ENCODE measurements at places on chromosomes 7 and 10.
A peak's percentile ranks its signal among the peaks of the same experiment; 100 is the strongest.

- no peak for DNase-seq
Measured at GRCh38 chr10:48608976-48609375, 4.1 kb upstream of the ARHGAP22 start.

DNA sequence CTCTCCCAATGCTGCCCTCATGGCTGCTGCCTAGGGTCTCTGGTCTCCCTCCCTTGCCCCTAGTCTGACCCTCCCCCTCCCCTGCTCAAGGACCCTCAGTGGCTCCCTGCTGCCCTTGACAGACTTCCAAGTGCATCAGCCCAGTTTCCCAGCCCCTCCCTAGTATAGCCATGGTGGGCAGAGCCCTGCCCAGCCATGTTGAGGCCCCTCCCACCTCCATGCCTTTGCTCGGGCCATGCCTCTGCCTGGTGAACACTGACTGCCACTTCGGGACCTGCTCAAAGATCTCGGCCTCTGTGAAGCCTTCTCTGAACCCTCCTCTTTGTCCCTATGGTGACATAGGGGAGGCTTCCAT is 73.2 kb downstream of the MYL10 start:
- no peak for DNase-seq

DNA sequence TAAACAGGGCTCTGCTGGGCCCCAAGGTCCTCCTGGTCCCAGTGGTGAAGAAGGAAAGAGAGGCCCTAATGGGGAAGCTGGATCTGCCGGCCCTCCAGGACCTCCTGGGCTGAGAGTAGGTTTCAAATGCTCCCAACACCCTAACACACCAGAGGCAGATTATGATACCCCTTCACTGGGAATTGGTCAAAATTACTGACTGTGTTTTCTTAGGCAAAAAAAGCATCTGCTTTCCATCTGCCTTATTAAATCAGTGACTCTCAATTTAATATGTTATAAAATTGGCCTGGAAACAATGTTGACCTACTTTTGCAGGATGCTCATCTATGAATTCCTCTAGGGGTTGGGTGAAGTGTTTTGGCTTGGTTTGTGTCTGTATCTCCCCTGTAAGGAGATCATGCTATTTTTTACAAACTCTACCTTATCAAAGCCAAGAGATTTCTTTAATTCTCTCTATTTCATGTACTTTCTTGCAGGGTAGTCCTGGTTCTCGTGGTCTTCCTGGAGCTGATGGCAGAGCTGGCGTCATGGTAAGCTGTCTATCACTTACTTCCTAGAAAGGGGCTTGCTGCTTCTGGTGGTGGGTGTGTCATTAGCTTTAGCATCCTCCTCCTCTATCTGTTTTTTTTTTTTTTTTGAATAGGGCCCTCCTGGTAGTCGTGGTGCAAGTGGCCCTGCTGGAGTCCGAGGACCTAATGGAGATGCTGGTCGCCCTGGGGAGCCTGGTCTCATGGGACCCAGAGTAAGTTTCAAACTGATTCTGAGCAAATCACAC is 15.9 kb downstream of the COL1A2 start:
- no peak for DNase-seq

DNA sequence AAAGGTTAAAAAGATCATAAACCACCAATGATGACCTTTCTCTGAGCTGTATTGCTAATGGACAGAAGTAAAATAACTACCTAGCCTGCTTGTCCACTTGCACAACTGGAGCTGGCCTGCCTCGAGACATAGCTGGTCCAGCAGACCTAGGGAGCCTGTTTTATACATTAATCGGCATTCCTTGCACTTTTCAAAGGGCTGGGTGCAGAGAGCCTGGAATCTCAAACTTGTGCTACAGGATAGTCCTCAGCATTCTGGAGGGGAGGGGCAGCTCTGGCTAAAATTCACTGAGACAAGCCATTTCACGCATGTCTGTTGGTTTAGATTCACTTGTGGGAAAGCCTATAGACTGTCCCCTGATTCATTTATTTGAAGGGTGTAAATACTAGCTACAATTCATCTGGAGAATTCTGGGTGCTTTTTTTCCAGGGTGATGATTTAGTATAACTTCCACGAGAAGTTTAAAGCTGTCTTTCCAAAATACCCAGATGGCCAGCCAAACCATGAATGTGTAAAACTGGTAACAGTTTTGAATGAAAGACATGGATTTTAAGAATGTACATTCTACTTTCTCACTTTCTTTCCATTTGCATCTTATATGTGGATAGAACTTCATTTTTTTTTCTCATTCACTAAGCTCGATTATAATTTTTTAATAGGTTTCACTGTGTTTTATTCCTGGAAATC is 389.4 kb downstream of the KCNMA1 start:
- DNase-seq = no peak

- DNase-seq = no peak
Measured at GRCh38 chr10:120806081-120806480, 45.1 kb upstream of the WDR11 start.

DNA sequence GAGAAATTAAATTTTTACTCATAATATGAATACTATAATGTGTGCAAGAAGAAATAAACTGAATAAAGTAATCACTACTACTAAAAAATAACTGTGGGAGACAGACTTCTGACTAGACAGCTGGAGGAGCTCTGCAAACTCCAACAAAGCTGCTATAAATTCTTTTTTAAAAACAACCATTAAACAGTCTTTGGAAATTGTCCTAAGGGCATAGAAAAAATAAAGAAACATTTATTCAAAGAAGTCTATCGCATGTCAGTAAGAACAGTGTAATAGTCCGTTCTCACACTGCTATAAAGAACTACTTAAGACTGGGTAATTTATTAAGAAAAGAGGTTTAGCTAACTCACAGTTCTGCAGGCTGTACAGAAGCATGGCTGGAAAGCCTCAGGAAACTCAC is 56.0 kb downstream of the ZPBP start:
- no peak for DNase-seq

DNA sequence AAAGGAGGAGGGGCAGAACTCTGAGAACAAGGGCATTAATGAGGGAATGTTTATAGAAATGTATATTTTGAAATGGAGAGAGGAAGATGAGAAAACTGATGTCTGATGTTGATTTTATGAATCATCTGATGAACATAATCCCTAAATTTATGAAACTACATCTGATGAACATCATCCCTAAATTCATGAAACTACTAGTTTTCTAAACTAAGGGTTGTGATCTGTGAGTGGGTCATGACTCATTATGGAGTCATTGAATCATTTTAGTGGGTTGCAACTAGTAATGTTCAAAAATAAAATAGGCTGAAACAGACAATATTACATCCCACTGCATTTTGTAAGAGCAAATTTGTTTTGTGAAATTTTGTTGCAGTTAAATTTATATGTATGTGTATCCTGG is 442.6 kb upstream of the TEX47 start:
- DNase-seq = no peak

- DNase-seq = no peak
Measured at GRCh38 chr7:140945940-140946339, 21.2 kb upstream of the BRAF start.

GRCh38 chr7:29194206-29194593 is 375 bp upstream of the CHN2 start:
- DNase-seq = no peak

- DNase-seq = no peak
Measured at GRCh38 chr7:6271060-6271658, 1.3 kb downstream of the CYTH3 start.

DNA sequence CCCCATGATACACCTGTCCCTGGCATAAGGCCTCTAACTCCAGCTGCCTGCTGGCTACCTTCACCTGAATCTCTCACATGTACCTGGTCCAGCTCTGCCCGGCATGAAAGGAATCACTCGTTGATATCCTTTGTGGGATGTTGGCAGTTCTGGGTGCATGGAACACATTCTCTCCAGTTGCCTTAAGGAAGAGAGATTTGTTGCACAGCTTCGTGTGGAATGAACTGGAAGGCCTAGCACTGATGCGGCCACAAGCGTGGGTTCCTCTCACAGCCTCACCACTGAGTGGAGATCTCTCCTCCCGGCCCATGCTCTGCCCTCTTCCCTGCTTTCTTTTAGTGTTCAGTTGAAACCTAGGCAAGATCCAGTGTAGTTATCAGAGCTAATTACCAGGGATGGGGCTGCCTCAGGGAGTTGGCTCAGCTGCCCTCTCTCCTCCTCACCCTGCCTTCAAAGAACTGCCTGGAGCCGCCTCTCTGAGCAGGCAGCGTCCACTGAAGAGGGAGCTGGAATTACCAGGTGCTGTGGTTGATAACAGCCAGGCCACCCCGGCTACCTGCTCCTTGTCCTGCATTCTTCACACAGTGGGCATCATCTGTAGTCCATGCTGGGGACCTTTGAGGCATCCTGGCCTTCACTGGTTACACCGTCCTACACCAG is 194.3 kb downstream of the CCDC3 start:
- peak; percentile 17 for DNase-seq

- DNase-seq = no peak
Measured at GRCh38 chr10:33129141-33129995, 171.3 kb upstream of the ITGB1 start.

DNA sequence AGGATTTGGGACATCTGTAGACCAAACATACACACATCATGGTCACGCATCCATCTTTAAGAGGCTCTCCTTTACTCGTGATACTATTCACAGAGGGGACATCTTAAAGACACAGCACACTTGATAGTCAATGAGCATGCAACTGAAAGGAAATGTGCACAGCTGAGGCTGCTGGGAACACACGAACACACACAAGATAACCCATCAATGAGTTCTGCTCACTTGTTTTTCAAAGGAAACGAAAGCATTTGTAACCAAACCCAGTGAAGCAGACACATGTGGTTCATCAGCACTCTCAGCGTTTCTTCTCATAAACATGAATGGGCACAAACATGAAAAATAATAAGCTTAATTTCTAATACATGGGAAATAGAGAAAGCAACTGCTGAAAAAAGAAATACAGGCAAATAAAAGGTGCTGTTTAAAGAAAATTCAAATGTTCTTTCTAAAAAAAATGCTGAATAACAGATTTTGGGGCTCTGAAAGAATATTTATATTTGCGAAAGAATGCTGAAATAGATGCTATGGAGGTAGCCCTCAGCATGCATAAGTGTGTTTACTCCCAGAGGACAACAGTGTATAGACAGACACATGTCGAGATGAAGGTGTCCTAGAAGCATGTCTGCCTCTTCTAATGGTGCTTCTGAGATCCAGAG is 59.7 kb upstream of the LAMB4 start:
- DNase-seq = no peak

GRCh38 chr10:68153473-68154210 is 44.4 kb downstream of the MYPN start:
- no peak for DNase-seq

GRCh38 chr7:92794391-92794790 is 42.0 kb downstream of the CDK6 start:
- DNase-seq = no peak

GRCh38 chr7:2024567-2024918 is 208.2 kb downstream of the MAD1L1 start:
- no peak for DNase-seq

DNA sequence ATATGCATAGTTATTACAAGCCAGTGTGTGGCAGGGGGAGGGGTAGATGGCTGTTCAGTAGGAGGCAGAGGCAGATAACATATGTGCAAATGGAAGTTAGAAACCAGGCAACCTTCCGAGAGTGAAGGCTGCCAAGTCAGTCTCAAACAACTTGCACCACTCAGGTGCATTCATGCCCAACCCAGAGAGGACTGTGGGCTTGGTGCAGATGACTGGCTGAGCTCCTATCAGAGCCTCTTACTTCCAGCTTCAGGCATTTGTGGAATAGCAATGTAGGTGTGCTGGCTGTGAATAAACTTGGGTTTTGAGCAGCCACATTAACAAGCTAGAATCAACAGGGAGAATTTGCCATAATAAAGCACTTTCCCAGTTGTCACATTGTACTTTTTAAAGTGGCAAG is 789.8 kb downstream of the PHTF2 start:
- no peak for DNase-seq

GRCh38 chr10:95321554-95322301 is 30.9 kb upstream of the PDLIM1 start:
- no peak for DNase-seq

GRCh38 chr7:131321656-131322055 is 6.0 kb upstream of the MKLN1 start:
- DNase-seq = no peak

GRCh38 chr10:4070184-4070583 is 285.2 kb upstream of the KLF6 start:
- DNase-seq = no peak

DNA sequence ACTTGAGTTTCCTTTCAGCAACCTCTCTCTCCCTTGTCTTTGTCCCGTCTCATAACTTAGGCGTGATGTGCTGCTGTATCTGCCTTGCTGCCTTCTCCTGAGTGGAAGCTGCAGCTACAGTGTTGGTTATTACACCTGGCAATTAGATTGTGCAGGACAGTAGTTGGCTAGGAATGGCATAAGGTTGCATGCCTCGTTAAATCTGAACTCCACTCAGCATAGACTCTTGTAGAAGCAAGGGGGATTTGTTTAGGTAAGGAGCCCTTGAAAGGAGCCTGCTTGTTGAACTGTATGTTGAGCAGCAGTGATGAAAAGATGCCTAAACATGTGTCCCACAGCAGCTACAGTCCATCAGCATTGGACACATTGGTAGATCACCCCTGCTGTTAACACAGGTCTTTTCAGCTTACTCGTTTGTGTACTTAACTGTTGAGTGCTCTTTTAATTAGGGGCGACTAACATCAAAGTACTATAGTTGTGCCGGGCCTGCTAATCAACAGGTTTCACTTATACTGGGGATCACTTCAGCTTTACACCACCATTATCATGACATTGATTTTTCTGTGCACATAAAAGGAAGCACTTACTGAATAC is 225.0 kb downstream of the AUTS2 start:
- DNase-seq = peak; percentile 91

GRCh38 chr10:53638006-53638405 is 865.4 kb upstream of the MBL2 start:
- DNase-seq = no peak

DNA sequence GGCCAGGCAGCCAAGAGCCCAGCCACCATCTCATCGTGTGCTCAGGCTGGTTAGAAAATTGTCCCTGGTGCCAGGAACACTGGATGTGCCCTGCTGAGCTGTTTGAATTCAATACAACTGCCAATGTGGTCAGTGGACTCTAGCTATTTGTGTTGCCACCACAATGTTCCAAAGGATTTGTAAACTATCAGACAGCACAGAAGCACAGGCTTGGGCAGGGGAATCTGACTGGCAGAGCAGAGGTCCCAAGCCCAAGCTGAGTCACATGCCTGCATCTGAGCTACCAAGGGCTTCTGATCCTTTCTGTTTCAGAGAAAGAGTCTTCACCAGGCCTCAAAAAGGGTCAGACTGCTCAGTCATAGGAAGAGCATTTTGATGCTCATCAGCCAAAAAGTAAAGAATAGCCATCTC is 232.1 kb upstream of the SEMA3C start:
- no peak for DNase-seq

GRCh38 chr7:102055181-102055976 is 231.3 kb upstream of the SH2B2 start:
- no peak for DNase-seq

GRCh38 chr10:21019436-21019835 is 122.3 kb upstream of the NEBL start:
- DNase-seq = no peak
